ENCODE measurements at places on chromosomes 11 and 22.

GRCh38 chr11:124868331-124869274 is 3.4 kb downstream of the ROBO3 start:
- no peak for DNase-seq

- no peak for DNase-seq
Measured at GRCh38 chr11:116960930-116961329, 123.5 kb upstream of the APOA1 start.

DNA sequence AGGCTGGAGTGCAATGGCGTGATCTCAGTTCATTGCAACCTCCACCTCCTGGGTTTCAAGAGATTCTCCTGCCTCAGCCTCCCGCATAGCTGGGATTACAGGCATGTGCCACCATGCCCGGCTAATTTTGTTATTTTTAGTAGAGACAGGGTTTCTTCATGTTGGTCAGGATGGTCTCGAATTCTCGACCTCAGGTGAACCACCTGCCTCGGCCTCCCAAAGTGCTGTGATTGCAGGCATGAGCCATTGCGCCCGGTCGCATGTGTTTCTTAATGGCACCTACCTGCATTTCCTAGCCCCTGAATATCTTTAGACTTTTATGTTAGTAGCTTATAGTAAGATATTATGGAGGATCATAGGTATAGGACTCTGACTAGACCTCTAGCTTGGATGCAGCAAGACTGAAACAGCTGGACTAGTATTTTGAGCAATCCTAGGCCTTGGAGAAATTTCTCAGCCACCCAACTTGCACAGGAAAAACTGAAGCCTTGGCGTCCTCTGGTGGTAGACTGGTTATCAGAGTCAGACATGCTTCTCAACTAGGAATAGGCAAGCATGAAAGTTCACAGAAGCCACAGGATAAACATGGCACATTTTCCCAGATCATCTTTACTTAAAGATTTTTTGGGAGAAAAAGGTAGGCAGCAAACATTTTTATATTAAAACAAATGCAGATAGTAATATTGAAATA is 22.7 kb upstream of the C1QTNF4 start:
- DNase-seq: peak; percentile 16

GRCh38 chr11:46120346-46121300 is 631 bp downstream of the PHF21A start:
- peak; percentile 20 for DNase-seq

- no peak for DNase-seq
Measured at GRCh38 chr11:67410369-67410831, 5.1 kb upstream of the CARNS1 start.
